ENCODE measurements at places on chromosomes 5 and 9. TPM values are rescaled to one million over a fixed set of nuclear protein-coding genes. Genes with fewer than 3 reads are reported as not detected.
A peak's percentile ranks its signal among the peaks of the same experiment; 100 is the strongest.

GRCh38 chr5:33890131-33891032 lies 1.4 kb downstream of the ADAMTS12 start:
- no peak for DNase-seq
- no peak overlapping the region for H3K4me3 ChIP-seq
- peaks cover 3% of the 10 kb centered on the region for H3K27me3 ChIP-seq
- H3K4me1 ChIP-seq = peaks cover 4% of the 10 kb centered on the region
- H3K36me3 ChIP-seq = no peaks in the 10 kb centered on the region

- H3K4me3 ChIP-seq = no peak overlapping the region
- no peaks in the 10 kb centered on the region for H3K36me3 ChIP-seq
- H3K27ac ChIP-seq = no peak overlapping the region
- no peak for DNase-seq
Observed at GRCh38 chr5:90305041-90305720, 104.4 kb downstream of the CETN3 start.

CTXN3 gene
- total RNA-seq = not detected

GRXCR2 gene
- total RNA-seq = not detected

TLX3 gene
- not detected for total RNA-seq

CCL21 gene
- total RNA-seq = 2.2 TPM

NIM1K gene
- not detected for total RNA-seq

- H3K4me1 ChIP-seq = peaks cover 5% of the 10 kb centered on the region
- H3K27me3 ChIP-seq = no peaks in the 10 kb centered on the region
- H3K4me3 ChIP-seq = no peak overlapping the region
- DNase-seq = no peak
- H3K36me3 ChIP-seq = peaks cover 17% of the 10 kb centered on the region
Observed at GRCh38 chr5:96904054-96904931, 28.0 kb downstream of the ERAP2 start.

- H3K36me3 ChIP-seq = no peaks in the 10 kb centered on the region
- no peaks in the 10 kb centered on the region for H3K4me1 ChIP-seq
- no peak overlapping the region for H3K4me3 ChIP-seq
- no peaks in the 10 kb centered on the region for H3K27me3 ChIP-seq
- no peak overlapping the region for H3K27ac ChIP-seq
- no peak for DNase-seq
Observed at GRCh38 chr5:76746677-76747076, 30.8 kb downstream of the F2R start.

ATP10B gene
- total RNA-seq = 0.05 TPM

GRCh38 chr9:9992936-9993335 lies 619.9 kb downstream of the PTPRD start:
- H3K27ac ChIP-seq = no peak overlapping the region
- H3K27me3 ChIP-seq = no peaks in the 10 kb centered on the region
- DNase-seq = no peak
- no peak overlapping the region for H3K4me3 ChIP-seq
- no peaks in the 10 kb centered on the region for H3K36me3 ChIP-seq

- H3K36me3 ChIP-seq = no peaks in the 10 kb centered on the region
- no peaks in the 10 kb centered on the region for H3K4me1 ChIP-seq
- DNase-seq = no peak
Observed at GRCh38 chr5:103234239-103234975, 24.2 kb upstream of the MACIR start.

HMCN2 gene
- total RNA-seq = 1.8 TPM

FCN2 gene
- 124 TPM for total RNA-seq

GRCh38 chr9:109320331-109320741 lies 523 bp downstream of the EPB41L4B start:
- H3K27ac ChIP-seq = no peak overlapping the region
- DNase-seq = no peak
- no peaks in the 10 kb centered on the region for H3K27me3 ChIP-seq
- H3K4me1 ChIP-seq = peaks cover 5% of the 10 kb centered on the region
- H3K36me3 ChIP-seq = no peaks in the 10 kb centered on the region

GRCh38 chr9:37922363-37923117 lies 18.6 kb upstream of the SLC25A51 start:
- H3K27me3 ChIP-seq = no peaks in the 10 kb centered on the region
- H3K4me1 ChIP-seq = peaks cover under 1% of the 10 kb centered on the region
- DNase-seq = no peak
- no peaks in the 10 kb centered on the region for H3K36me3 ChIP-seq
- H3K4me3 ChIP-seq = no peak overlapping the region

DNA sequence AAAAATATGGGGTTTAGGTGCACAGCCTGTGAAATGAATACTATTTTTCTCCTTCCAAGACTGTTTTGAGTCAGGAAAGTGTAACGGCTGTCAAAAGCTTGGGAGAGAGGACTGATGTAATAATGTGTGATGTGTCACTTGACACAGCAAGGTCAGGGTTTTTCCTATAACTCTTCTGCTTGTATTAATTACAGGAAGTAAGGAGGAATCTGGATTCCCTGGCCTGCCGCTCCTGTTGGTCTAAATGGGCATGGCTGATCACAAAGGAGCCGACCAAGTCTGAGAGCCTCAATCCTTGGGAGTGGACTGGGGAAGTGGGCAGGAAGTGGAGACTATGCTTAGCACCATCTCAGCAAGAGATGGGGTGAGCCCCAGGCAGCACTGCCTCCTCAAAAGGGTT lies 16.7 kb upstream of the SLC28A3 start:
- no peaks in the 10 kb centered on the region for H3K4me1 ChIP-seq
- no peaks in the 10 kb centered on the region for H3K27me3 ChIP-seq
- no peak overlapping the region for H3K27ac ChIP-seq
- H3K36me3 ChIP-seq = no peaks in the 10 kb centered on the region
- no peak for DNase-seq

C8G gene
- 25.1 TPM for total RNA-seq

- no peaks in the 10 kb centered on the region for H3K36me3 ChIP-seq
- DNase-seq = no peak
- no peaks in the 10 kb centered on the region for H3K4me1 ChIP-seq
- H3K27me3 ChIP-seq = peaks cover 4% of the 10 kb centered on the region
Observed at GRCh38 chr9:113129884-113130283, 20.9 kb upstream of the SLC31A2 start.

- H3K36me3 ChIP-seq = no peaks in the 10 kb centered on the region
- peaks cover 12% of the 10 kb centered on the region for H3K4me1 ChIP-seq
- DNase-seq = no peak
- H3K27me3 ChIP-seq = no peaks in the 10 kb centered on the region
Observed at GRCh38 chr9:114893221-114894010, 37.0 kb downstream of the TNFSF8 start.

DNA sequence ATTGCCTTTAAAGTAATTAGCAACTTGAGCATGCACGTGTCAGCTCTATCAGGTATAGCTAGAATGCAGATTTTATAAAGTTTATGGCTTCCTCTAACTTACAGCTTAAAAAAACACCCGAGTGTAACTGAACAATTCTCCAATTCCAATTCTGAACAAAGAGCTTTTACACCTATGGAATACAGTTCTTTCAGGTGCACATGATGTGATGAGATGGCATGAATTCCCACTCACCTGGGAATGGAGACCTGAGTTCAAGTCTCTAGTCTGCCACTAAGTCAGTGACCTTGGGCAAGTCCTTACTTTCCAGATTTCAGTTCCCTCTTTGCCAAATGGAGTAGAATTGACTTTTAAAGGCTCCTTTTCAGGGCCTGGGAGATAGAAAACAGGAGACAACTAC lies 1.8 kb downstream of the ZFAND5 start:
- peaks cover 41% of the 10 kb centered on the region for H3K4me1 ChIP-seq
- peak overlapping the region; percentile 99 for H3K4me3 ChIP-seq
- DNase-seq = no peak
- H3K36me3 ChIP-seq = peaks cover 28% of the 10 kb centered on the region
- H3K27me3 ChIP-seq = no peaks in the 10 kb centered on the region

GRCh38 chr9:109913461-109913810 lies 133.4 kb downstream of the PALM2AKAP2 start:
- H3K4me1 ChIP-seq = peaks cover 4% of the 10 kb centered on the region
- H3K27me3 ChIP-seq = no peaks in the 10 kb centered on the region
- DNase-seq = no peak
- peak overlapping the region; percentile 62 for H3K27ac ChIP-seq

MEF2C gene
- total RNA-seq = 15.9 TPM

NRG2 gene
- not detected for total RNA-seq

DNA sequence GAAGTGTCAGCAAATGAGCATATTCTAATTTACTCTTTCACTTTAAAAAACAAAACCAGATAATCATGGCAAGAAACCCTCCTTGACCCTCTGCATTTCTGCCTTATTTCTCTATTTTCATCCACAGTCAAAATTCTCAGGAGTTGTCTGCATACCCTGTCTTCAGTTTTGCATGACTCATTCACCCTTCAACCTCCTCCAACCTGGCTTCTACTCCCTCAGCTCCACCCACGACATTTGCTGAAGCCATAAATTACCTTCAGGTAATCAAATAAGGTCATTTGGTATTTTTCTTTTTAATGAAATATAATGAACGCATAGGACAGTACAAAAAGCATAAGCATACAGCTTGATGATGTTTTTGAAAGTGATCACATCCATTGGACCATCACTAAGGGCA lies 27.8 kb upstream of the SH3GL2 start:
- no peaks in the 10 kb centered on the region for H3K27me3 ChIP-seq
- H3K27ac ChIP-seq = no peak overlapping the region
- H3K36me3 ChIP-seq = no peaks in the 10 kb centered on the region
- no peak for DNase-seq
- no peaks in the 10 kb centered on the region for H3K4me1 ChIP-seq
- no peak overlapping the region for H3K4me3 ChIP-seq

N4BP3 gene
- 0.28 TPM for total RNA-seq

- H3K36me3 ChIP-seq = no peaks in the 10 kb centered on the region
- no peak for DNase-seq
- H3K27ac ChIP-seq = peak overlapping the region; percentile 51
- H3K4me3 ChIP-seq = no peak overlapping the region
- H3K4me1 ChIP-seq = peaks cover 39% of the 10 kb centered on the region
Observed at GRCh38 chr5:157860898-157861890, 2.2 kb upstream of the CLINT1 start.

- H3K4me3 ChIP-seq = no peak overlapping the region
- no peak for DNase-seq
- H3K27me3 ChIP-seq = no peaks in the 10 kb centered on the region
- no peaks in the 10 kb centered on the region for H3K4me1 ChIP-seq
- H3K36me3 ChIP-seq = no peaks in the 10 kb centered on the region
Observed at GRCh38 chr5:28822071-28822470, 1783.7 kb upstream of the CDH9 start.

DNA sequence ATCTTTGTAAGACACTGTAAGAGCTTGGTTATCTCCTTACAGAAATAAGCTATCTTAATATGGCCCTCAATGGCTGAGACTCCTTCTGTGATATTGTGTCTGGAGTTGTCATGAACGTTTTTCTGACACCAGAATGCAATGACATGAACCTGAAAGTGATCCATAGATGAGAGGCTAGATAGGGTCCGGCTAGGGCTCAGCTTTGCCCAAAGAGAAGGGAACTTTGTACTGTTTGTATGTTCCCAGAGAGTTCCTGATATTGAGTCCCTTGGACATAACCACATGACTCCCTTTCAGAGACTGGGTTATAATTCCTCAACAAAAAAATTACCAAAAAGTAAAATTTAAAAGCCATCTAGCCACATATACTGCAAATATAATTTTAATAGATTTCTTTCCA lies 575.8 kb upstream of the CLINT1 start:
- peaks cover 3% of the 10 kb centered on the region for H3K4me1 ChIP-seq
- no peak for DNase-seq
- H3K27me3 ChIP-seq = no peaks in the 10 kb centered on the region
- H3K36me3 ChIP-seq = no peaks in the 10 kb centered on the region
- no peak overlapping the region for H3K27ac ChIP-seq

DNA sequence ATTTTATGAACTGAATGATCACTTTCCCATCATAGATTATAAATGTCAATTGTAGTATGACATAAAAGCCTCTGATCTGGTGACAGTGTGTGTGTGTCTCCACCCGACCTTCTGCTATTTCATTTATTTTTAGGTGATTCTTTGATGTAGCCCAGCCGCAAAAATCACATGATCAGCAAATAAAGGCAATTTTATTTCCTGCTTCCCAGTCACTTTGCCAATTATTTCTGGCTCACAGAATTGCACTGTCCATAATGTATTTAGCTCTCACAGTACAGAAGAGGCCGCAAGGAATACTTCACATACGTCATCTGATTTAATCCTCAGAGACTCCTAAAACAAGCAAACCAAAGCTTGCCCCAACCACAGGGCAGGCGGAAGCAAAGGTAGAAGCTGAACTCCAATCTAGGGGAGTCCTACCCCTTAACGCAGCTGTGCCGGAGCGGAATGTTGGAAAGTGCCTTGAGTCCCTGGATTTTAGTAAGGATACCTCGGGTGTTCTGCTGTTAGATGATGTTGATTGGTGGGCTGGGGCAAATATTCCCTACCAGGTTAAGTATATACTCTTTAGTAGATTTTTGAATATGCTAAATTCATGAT lies 384.0 kb upstream of the IRX4 start:
- no peak overlapping the region for H3K27ac ChIP-seq
- no peaks in the 10 kb centered on the region for H3K4me1 ChIP-seq

- H3K27me3 ChIP-seq = no peaks in the 10 kb centered on the region
- H3K4me3 ChIP-seq = no peak overlapping the region
- H3K4me1 ChIP-seq = no peaks in the 10 kb centered on the region
- no peak for DNase-seq
- no peaks in the 10 kb centered on the region for H3K36me3 ChIP-seq
Observed at GRCh38 chr5:32462618-32463017, 18.1 kb upstream of the ZFR start.

- no peaks in the 10 kb centered on the region for H3K4me1 ChIP-seq
- H3K27ac ChIP-seq = no peak overlapping the region
- DNase-seq = no peak
- no peak overlapping the region for H3K4me3 ChIP-seq
- H3K36me3 ChIP-seq = no peaks in the 10 kb centered on the region
- H3K27me3 ChIP-seq = no peaks in the 10 kb centered on the region
Observed at GRCh38 chr5:68159224-68159951, 56.2 kb upstream of the PIK3R1 start.

DNA sequence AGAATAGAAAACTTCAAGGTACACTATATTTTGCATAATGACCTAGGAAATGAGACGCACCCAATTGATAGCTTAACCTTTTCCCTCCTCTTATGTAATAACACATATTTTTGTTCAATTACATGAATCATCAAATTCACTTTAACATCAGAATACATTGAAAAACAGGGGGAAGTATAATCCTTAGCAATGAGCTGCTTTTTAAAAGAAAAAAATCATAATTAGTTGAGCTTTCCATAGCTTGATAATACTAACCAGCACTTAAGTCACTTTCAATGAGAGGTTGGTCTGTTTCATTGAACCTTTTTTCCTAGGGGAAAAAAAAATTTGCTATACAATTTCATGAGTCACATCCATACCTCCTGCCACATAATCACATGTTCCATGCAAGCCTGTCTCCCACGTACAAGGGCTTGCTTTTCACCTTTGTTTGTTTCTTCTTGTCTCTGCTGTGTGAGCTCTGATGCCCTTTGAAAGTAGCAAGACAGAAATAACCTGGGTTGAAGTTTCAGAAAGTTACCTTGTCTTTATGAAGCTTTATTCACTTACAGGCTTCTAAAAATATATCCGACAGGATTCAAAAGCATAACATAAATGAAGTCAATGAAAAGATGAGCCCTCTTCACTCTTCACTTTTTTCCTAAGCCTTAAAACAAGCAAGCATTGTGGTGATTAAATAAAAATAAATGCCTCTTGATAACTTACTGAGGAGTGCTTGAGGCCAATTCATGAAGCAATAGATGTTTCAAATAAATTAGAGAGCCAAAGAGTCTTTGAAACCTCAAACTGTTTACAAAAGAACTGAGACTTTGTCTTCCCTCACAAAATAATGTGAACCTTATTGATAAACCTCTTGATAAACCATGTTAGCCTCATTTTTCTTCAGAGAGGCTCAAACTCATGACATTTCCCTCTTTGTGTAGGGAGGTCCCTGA lies 108.5 kb downstream of the FEM1C start:
- H3K27ac ChIP-seq = no peak overlapping the region
- no peaks in the 10 kb centered on the region for H3K36me3 ChIP-seq
- H3K27me3 ChIP-seq = no peaks in the 10 kb centered on the region
- DNase-seq = no peak
- H3K4me3 ChIP-seq = no peak overlapping the region
- no peaks in the 10 kb centered on the region for H3K4me1 ChIP-seq

FOXD4L3 gene
- total RNA-seq = 0.08 TPM
